ENCODE measurements at places on chromosomes 7 and 10.

DNA sequence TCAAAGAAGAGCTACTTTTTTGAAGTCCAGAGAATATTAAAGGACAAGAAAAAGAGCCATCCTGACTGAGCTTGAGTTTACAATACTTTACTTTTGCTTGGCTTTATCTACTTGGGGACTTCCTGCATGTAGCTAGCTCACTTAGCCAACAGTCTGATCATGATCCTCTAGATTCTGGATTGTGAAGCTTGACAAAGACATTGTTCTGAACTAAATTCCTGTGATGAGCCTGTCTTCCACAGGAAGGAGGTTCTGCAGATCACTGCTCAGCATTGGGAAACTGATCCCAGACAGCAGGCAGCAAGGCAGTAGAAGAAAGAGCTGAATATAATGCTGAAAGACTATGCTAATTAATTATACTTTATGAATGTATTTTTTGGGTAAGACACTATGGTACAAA is 296.4 kb downstream of the DGKB start:
- DNase-seq = peak; percentile 21

- DNase-seq = peak; percentile 19
These were observed 11.6 kb downstream of the GOLGA7B start for GRCh38 chr10:97861097-97861750.

- DNase-seq = no peak
These were observed 12.7 kb upstream of the DOCK1 start for GRCh38 chr10:126892226-126893175.

DNA sequence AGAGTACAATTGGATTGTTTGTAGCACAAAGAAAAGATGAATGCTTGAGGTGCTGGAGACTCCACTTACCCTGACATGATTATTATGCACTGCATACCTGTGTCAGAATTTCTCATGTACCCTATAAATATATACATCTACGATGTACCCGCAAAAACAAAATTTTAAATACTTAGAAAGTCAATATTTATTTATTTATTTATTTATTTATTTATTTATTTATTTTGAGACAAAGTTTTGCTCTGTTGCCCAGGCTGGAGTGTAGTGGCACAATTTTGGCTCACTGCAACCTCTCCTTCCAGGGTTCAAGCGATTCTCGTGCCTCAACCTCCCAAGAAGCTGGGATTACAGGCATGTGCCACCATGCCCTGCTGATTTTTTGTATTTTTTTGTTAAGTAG is 35.1 kb upstream of the EBF3 start:
- DNase-seq = no peak

DNA sequence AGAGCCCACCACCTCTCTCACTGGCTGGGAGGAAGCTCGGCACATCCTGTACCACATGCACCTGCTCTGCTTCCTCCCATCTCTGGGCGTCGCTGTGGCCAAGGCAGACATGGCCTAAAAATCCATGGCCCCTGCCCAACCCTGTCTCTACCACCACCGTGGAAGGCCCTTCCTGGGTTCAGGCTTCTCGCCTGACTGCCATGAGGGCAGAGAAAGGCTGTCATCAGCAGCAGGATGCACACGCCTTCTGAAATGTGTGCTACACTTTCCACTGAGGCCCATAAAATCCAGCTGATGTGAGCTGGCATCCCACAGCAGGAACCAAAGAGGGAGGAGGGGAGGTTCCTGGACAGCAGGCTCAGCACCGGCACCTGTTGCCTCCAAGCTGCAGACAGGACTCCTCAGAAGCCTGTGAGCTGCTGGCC is 93.4 kb downstream of the PTPRN2 start:
- no peak for DNase-seq

DNA sequence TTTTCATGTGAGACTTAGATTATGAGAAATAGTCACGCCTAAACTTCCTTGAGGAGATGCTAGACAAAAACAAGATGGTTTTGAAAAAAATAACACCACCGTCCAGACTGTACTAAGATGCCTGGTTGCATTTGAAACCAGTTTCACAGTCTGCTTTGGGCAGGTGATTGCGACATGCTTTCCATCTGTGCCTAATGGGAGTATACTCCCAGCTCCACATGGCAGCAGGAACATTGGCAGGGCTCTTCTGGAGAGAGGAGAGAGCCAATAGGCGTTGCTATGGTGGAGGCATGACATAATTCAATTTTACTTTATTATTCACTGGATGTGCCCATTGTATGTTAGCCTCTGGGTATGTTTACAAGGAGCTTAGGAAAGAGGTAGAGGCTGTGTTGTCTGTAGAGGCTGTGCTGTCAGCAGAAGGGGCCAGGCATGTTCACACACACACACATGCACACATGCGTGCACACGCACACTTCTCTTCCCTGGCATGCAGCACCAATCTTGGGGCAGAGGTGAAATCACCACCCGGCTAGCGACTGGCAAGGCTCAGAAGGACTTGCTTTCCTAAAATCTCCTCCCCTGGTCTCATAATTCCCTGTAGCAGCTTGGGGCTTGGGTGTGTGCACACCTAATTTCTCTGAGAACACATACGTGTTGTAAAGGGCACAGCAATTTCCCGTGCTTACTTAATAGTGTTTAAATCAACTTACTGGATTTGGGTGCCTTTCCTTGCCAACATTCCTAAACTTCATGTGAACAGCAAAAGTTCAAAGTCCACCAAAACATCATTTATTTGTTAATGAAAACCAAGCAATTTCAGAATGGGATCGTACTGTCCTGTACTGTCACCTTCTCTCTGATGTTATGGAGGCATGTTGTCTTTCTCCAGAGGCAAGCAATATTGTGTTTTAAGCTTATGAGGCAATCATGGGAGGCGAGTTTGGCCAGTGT is 162.1 kb downstream of the TCF7L2 start:
- peak; percentile 48 for DNase-seq

- no peak for DNase-seq
These were observed 63.5 kb downstream of the FAM53B start for GRCh38 chr10:124680675-124681074.

DNA sequence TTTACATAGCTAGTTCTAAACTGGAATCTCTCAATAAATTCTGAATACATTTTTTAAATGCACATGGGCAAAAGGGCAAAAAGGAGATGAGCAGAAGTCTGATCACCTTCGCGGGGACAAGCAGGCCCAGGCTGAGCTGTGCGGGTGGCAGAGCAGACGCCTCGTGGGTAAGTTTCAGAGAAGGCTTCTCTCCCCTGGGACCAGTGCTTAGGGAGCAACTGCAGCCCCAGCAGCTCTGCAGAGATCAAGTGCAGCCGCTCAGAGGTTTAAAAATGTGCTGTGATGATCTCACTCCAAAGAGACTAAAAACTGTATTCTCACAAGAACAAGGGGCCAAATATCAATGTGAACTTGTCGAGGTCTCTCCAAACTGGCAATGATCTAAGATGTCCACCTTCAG is 264.3 kb upstream of the RNF32 start:
- no peak for DNase-seq

DNA sequence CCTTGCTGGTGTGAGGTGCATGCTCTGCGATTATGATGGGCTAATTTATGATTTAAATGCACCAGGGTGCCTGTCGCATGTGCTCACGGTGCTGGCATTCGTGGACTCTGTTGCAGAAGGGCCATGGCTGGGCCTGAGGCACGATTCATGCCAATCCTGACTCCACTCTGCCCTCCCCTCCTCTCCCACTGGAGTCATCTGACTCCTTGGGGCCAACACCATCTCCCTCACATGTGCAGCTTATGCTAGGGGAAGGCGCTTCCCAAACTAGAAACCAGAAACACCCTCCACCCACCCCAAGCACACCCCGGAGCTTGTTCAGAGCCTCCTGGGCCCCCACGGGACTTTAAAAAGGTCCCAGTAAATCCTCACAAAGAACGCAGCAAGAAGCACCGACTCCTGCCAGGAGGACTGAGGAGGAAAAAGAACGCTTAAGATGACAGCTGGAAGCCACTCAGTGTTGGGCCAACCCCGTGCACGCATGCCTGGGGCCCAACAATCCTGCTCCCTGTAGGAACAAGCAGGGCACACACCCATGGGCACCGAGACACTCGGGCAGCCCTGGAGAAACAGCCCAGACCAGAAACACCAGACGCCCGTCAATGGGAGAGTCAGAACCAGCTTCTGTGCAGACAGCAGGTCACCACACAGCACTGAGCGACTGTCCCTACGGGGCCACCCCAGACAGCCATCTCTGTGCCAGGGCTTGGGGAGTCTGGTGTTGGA is 14.1 kb downstream of the BRI3 start:
- DNase-seq = no peak

- no peak for DNase-seq
These were observed 4.9 kb upstream of the ZSCAN21 start for GRCh38 chr7:100044718-100045117.

DNA sequence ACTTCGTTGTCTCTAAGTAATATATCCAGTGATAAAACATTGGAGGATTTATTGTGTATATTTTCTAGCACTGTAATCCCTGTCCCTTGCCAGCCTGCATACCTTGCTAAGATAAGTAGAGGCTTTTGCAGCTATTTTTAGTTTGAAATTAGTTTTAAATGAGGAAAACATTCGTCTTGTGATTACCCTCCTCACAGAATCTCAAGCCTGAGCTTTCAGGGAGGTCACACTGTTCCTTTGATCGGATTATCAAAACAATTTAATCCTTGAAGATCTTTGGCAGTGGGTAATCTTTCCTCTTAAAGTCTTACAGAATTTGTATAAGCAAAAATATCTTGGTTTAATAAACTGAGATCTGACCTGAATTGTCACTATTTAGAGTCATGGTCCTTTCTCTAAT is 897.0 kb upstream of the CELF2 start:
- no peak for DNase-seq

DNA sequence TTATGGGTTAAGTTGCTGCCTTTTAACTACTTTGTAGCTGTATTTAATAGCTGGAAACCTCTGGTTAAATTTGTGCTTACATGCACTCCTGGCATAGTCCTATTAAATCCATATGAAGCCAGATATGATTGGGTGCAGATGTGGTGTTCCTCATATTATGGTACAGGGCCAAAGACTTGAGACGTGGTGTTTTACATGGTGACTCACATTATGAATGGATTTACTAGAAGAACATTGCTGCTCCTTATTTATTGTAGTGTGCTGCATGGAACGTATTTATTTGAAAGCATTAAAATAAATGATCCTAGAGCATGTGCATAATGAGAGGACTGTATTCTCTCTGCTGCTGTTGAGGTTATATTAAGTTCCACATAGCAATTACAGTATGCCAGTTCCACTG is 224.1 kb downstream of the SLC25A13 start:
- peak; percentile 85 for DNase-seq

DNA sequence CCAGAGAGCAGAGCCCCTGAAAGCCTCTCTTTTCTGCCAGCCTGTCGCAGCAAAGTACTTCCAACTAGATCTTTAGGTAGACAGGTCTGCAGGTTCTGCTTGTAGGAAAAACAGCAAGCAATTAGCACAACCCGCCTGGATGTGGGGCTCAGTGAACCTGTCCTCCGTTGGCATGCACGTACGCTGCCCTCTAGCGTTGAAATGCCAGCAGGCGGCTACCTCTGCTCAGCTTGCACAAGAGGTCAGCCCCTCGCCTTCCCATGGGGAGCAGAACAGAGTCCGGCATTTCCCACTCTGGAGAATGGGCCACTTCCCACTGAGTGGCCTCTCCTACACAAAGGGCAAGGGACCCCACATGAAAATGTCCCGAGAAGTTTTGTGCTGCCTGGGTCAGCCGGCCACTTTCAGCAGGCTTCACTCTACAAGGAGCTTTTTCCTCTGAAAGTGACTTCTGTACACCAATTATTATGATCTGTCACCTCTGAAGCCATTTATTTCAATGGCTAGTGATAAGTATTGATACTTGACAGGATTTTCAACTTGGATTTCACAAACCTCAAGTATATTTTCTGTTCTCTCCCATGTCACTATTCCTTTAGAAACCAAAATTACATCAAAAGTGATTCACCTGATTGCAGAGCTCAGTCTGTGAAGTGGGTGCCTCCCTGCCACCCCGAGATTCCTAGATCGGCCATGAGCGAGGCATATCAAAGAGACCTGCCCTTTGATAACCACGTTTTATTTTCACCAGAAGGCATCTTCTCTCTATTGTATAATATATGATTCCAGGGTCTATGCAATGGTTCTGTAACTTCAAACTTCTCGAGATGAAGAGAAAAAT is 56.7 kb downstream of the JCAD start:
- peak; percentile 67 for DNase-seq

- DNase-seq = no peak
These were observed 255.1 kb downstream of the XPNPEP1 start for GRCh38 chr10:109668154-109668665.

DNA sequence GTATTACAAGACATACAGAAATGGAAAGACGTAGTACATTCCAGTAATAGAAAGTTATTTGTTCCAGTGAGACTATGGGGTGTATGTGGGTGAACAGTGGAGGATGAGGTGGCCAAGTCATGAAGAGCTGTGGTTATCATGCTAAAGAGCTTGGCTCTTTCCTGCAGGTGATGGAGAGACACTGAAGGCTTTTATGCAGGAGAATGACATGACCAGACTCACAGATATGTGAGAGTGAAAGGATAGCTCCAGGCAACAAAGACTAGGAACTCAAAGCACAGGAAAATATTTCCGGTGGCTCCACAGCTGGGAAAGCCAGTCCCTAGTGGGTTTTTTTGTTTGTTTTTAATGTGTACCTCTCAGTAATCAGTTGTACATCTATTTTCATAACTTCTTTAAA is 133.5 kb downstream of the TSPAN12 start:
- no peak for DNase-seq

DNA sequence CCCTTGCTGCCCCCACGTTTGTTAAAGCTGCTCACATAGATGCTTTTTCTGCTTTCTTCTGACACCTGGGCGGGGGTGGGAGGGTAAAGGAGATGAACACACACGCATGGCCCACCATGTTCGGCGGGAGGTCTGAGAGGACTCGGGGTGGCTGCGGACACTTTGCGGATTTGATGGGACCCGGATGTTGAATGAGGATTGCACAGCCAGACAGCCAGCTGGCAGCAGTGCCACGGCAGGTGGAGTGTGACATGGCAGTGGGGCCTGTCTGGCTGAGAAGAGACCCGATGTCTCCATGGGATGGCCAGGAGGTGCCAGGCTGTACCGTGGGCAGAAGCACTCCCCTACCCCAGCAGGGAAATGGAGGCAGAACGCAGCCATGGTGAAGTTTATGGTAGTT is 31.2 kb downstream of the PPP2R2D start:
- no peak for DNase-seq

- DNase-seq = no peak
These were observed 270.0 kb downstream of the USP6NL start for GRCh38 chr10:11341283-11341960.

DNA sequence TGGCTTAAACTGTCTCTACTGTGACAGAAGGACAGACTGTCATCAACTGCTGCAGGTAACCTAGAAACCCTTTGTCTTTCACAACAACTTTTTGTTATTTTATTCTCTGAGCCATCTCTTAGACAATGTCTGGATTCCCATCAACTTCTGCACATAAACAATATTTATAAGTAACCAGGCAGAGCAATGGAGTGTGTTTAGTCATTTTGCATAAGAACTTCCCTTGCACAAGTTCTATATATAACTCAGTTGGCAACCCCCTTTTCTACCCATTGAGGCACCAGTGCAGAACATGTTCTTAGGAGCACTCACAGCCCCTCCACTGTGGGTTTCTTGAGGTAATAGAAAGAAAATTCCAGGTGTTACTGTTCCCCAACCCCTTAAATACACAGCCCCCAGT is 65.0 kb upstream of the IL6 start:
- no peak for DNase-seq
